ENCODE measurements at places on chromosomes 5 and 9. TPM values are rescaled to one million over a fixed set of nuclear protein-coding genes. Genes with fewer than 3 reads are reported as not detected.

GRCh38 chr5:179187681-179188575, 127.8 kb downstream of the ZNF354C start:
- no peak for DNase-seq

- DNase-seq, result no peak
Measured at GRCh38 chr9:99433095-99433494, 211.0 kb downstream of the SEC61B start.

DNAJC18 gene
- total RNA-seq, result 10.1 TPM

DNA sequence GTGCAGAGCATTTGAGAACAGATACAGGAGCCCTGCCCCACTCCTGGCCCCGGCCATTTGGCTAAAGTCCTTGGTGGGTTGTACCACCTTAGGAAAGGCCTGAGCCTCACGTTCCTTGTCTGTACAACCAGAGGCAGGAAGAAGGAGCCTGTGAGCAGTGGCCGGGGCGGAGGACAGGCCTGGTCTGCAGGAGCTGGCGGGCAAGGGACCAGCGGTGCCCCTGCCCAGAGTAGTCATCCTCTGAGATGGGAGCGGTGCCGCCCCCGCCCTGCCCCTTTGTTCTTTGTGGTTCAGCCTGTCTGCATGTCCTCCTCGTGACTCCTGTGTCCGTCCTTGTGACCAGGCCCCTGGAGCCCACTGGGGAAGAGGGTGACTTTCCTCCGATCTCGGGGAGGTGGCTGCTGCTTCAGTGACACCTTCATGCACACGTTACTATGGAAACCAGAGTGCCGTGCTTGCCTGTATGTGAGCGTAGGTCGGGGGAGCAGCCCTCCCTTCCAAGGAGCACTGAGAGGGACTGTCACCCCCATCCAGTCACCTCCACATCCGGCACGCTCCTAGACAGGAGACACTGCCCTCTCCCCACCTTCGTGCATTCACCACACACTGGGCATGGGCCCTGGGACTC, 42.9 kb downstream of the UNC5A start:
- DNase-seq, result no peak

- DNase-seq, result no peak
Measured at GRCh38 chr9:18920141-18921084, 112.6 kb downstream of the SAXO1 start.

GRCh38 chr5:31068287-31068686, 125.2 kb upstream of the CDH6 start:
- no peak for DNase-seq

- no peak for DNase-seq
Measured at GRCh38 chr5:160462167-160462566, 40.5 kb downstream of the PTTG1 start.

- peak; percentile 86 for DNase-seq
Measured at GRCh38 chr9:124011460-124012301, at the start of gene LHX2. LHX2 (plus strand) TSS chr9:124011768; CDS start chr9:124012349, 581 bp downstream.

DNA sequence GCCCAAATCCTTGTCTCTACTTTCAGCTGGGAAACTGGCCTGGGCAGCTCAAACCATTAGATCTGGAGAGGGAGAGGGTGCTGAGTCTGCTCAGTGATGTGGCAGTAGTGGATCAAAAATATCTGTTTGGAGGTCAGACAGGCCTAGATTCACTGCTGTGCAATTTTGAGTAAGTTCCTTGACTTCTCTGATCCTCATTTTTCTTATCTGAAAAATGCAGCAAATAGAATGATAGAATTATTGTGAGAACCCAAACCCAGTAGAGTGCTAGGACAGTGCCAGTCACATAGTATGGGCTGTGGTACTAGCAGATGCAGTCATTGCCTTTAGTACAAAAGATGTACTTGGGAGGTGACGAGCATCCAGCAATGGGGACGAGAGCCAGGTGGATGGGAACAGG, 50.2 kb downstream of the ARHGEF37 start:
- no peak for DNase-seq

DNA sequence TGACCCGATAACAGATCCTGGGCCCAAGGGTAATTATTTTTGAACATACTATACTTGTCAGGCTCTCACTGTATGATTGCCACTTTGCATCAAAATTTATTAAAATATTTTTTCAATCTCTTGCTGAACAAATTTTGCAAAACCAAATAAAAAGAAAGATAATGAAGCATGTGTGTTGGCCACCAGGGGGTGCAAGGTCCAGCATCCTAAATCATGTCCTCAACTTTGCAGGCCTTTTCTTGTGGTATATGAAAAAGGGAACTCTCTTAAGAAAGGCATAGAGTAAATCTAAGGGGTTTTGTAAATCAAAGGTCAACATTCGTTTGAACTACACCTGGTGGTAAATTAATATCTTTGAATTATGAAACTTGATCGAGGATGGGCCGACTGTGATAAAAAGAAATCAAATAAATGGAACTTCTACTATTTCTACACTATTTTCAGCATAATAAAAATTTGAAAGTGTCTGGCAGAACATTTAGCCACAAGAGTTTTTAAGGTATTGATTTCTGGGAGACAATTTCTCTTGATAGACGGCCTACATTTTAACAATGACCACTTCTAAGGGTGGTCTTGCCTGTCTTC, 676.5 kb downstream of the DMRTA1 start:
- DNase-seq, result peak; percentile 66

DNA sequence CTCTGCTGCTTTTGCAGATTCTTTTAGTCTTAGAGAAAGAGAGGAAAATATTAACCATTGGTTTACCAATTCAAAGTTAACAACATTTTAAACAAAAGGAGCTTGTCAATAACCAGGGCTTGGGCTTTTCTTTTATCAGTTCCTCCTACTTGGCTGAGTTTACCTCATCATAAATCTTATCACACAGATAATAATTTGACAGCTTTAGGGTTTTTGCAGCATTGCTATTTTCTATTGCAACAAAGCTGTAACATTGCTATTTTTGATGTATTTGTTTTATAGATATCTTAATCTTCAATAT, 9.8 kb upstream of the ABL1 start:
- DNase-seq, result no peak

DNA sequence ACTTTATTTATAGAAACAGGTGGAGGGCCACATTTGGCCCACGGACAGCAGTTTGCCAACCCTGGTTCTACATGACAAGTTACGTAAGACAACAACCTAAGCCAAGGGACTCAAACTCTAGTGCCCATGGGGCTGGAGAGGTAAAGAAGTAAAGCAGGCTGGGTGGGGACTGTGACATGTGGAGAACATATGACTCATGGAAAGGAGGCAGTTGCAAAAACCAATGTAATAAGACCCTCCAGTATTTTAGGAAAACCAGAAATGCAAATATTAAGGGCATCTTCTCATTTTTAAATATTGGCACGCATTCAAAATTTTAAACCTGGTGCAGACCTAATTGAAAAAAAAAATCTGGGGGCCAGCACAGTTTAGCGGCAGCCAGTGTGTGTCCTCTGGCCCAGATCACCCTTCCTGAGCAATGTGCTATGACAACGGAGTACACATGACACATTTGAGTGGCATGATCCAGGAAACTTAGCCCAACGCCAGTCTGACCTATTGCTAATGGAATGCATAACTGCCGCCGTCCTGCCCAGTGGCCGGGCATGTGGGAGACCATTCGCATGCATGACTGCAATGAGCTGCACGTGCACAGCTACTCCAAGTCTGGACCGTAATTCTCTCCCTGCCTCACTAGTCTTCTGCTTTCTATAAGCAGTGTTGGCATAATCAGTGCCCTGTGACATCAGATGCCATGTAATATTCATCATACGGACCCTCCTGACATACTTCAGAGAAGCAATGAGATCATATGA, 97.2 kb downstream of the SH3TC2 start:
- no peak for DNase-seq

DNA sequence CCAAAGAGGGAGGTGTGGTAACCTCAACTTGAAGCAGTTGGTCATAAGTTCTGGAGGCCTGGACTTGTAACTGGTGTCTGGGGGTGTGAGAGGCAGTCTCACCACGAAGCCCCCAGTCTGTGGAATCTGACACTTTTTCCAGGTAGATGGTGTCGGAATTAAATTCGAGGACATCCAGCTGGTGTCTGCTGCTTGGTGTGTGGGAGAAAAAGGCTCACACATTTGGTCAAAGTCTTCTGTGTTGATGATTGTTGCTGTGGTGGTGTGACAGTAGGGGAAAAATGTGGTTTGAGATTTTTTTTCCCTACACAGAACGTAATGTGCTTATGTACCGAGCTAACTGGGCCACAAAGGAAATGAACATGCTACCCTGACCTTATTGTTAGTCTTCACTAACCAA, 251.9 kb downstream of the MAT2B start:
- no peak for DNase-seq

DNA sequence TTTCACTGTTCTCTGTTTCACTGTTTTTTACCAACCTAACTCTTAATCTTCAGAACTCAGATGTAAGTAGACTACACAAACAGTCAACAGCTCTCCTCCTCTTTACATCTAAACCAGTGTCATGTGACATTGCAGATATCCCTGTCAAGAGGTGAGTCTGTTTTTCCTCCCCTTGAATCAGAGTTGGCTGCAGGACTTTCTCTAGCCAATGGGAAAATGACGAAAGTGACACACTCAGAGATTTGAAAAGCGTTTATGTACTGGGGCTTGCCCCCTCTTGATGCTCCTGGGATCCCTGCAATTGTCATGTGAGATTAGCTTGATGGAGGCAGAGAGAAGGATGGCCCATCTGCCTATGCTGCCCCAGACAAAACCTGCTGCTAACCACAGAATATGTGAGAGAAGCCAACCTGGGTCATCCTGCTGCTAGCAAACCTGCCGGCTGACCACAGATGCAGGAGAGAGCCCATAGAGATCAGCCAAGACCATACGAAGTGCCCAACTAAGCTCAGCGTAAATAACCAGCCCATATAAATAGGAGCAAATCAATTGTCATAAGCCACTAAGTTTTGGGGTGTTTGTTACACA, 111.1 kb downstream of the ASTN2 start:
- DNase-seq, result no peak

DNA sequence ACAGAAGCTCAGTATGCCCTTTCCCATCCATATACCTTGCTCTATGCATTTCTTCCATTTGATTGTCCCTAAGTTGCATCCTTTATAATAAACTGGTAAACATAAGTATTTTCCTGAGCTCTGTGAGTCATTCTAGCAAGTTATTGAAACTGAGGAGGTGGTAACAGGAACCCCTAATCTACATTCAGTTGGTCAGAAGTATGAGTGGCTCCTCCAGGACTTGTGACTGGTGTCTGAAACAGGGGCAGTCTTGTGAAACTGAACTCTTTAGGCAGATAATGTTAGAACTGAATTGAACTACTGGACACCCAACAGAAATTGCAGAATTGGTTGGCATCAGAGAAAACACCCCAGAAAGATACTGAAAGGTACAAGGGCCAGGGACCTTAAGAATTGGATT, 133.1 kb upstream of the POU5F2 start:
- no peak for DNase-seq

IRX1 gene
- total RNA-seq, result 197 TPM

DNA sequence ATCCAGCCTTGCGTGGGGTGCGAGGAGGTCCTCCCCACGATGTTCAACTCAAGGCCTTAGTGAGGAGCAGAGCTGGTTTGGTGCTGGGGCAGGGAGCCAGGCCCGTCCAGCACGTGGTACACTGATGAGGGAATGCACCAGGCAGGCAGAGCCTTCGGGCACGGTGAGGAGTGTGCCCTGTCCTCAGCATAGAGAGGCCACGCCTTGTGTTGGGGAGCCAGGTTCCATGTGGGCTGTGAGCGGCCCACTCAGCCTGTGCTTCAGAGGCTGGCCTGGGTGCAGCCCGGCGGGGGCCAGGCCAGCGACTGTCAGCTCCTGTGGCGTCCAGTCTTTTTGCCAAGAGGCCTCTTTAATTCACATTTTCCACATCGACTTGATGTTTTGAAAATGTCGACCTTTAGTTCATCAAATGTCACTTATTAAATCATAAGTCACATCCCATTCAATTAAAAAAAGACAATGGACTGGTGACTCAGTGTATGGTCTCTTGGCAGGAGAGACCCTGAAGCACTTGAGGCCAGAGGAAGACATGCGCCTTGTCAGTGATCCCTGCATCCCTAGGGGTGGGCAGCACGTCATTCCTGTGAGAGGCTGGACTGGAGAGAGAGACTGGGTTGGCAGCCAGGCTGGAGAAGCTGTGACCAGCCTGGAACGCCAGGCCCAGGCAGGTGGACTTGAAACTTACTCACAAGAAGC, 21.7 kb downstream of the ERGIC1 start:
- no peak for DNase-seq

PCDHB14 gene
- total RNA-seq, result 21.2 TPM

DNA sequence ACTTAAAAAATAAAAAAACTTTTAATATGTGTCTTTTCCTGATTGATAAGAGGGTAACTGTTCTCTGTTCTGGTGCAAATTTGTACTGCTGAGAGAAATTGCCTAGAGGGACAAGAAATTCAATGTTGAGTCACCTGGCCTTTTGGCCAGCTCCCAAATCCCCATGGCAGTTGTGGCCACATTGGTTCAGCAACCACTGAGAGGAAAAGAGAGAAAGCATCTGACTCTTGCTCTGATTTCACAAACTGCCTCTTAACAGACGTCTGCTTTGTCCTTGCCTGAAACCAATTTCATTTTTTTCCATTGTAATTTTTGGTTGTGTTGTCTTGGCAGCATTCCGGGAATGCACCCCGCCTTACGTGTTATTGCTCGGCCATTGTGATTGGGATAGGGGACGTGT, 42.4 kb downstream of the NTRK2 start:
- peak; percentile 24 for DNase-seq

GPR151 gene
- total RNA-seq, result not detected

GRCh38 chr5:124025306-124025845, 513.4 kb downstream of the CSNK1G3 start:
- DNase-seq, result no peak

BTNL8 gene
- total RNA-seq, result not detected

DNA sequence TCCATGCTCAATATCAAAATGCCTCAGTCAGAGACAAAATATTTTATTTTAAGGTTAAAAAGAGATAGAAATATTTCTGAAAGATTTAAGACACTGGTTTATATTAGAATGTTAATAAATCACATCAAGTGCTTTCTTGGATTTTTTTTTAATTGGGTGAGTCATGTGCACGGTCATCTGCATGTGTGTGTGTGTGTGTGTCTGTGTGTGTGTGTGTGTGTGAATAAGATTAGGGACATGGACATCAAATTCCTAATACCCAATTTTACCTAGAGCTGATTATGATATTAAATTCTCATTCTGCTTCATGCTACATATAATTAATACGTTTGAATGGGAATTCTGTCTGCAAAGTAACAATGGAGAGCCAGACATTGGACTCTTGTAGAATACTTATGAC, 122.9 kb downstream of the BASP1 start:
- peak; percentile 16 for DNase-seq

Data from cardiac muscle cell (in vitro differentiated cells and primary cell).